Activated naive CD8-positive, alpha-beta T cell treated with anti-CD3 and anti-CD28 coated beads for 36 hours (primary cell): ENCODE measurements at places on chromosomes 4 and X. TPM values are rescaled to one million over a fixed set of nuclear protein-coding genes. Genes with fewer than 3 reads are reported as not detected.

DNA sequence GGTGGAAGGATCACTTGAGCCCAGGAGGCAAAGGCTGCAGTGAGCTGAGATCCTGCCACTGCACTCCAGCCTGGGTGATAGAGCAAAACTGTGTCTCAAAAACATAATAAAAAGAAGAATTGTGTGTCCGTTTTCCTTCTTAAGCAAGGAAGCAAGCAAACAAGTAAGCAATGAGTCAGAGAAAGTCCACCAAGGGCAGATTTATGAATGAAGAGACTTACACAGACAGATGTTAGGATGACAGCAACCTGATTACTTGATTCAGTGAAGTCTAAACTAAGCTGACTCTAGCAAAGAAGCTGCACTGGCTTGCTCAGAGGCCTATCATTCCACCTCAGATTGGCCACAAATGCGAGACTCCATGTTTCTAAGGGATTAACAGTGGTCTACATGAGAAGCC lies 34.1 kb upstream of the SCML1 start:
- DNase-seq: no peak

DNA sequence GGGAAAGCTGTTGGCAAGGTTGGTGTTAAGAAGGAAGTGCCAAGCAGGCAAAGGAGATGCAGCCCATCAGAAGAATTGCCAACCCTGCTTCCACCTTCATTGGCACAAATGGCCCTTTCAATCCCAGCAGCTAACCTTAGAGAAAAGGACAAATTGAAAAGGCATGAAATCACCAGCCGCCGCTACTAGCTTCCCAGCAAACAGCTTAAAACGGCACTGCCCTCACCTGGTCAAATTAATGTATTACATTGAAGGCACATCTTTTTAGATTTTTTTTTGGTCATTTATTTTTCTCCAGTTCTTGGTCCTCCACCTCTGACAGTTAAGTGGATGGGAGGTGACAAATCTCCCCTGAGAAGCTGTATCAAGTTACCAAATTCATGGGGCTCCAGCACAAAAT lies 51.0 kb upstream of the NHSL2 start:
- DNase-seq: peak; percentile 9

- no peak for DNase-seq
Observed at GRCh38 chrX:24398766-24399165, 38.3 kb downstream of the SUPT20HL1 start.

DNA sequence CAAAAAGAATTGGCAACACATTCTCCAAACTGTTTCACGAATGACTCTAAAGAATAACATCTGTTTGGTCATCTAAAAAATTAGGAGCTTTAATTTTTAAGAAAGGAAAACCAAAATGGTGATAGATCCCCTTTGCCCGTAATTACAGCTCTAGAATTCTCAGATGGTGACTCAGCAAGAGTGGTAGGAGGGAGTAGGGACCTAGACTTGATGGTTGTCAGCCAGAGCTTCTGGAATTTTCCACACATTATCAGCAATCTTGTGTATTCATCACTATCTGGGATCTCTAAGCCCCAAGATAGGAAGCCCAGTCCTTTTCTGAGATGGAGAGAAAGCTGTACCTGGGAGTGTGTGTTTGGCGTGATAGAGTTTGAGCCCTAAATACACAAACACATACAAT lies 103.9 kb upstream of the RAB40AL start:
- DNase-seq: no peak

GRCh38 chr4:151822331-151822730 lies 61.5 kb upstream of the GATB start:
- DNase-seq: no peak

- no peak for DNase-seq
Observed at GRCh38 chr4:185875316-185875907, 63.4 kb upstream of the SORBS2 start.

The NAA11 gene
- total RNA-seq: not detected

The EGF gene
- not detected for total RNA-seq
